CD4-positive, alpha-beta T cell treated with Interleukin-12 subunit alpha and Interleukin-12 subunit beta, for 1 hour (primary cell): ENCODE measurements at places on chromosomes 16 and 17.

GRCh38 chr16:69922200-69922599, 28.9 kb upstream of the CLEC18A start:
- no peak for DNase-seq

- DNase-seq = no peak
These were observed 28.8 kb downstream of the GINS3 start for GRCh38 chr16:58421059-58421458.

DNA sequence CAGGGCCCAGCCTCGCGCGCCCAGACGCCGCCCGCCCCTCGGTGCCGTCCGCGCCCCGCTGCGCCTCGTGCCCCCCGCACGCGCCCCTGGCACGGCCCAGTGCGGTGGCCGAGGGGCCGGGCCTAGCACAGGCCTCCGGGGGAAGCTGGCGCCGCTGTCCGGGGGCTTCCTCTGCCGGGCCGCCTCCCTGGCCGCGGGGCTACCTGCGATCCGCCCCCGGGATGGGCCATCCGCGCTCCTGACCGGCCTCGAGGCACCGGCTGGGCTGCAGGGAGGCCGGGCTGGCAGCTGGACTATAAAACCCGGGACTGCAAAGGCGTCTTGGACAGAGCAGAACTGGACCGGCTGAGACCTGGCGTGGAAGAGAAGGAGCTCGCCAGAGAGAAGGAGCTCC, 783 bp downstream of the BHLHA9 start:
- no peak for DNase-seq

DNA sequence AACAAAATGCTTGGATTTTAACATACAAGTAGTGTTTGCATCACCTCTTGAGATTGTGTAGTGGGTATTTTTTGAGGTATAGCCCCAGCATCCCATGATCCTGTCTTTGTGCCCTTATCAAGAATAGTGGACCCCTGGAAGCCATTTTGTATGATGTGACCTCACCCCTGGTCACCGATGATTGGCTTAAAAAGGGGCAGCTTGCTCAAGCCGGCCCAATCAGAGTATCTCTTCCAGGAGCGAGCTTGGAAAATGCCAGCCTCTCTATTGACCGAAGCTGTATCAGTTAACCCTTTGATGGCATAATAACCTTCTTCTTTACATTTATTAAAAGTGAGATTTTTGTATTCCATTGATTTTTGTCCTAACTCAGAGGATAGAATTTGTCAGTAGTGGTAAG, 55.5 kb upstream of the FAM20A start:
- DNase-seq = no peak

DNA sequence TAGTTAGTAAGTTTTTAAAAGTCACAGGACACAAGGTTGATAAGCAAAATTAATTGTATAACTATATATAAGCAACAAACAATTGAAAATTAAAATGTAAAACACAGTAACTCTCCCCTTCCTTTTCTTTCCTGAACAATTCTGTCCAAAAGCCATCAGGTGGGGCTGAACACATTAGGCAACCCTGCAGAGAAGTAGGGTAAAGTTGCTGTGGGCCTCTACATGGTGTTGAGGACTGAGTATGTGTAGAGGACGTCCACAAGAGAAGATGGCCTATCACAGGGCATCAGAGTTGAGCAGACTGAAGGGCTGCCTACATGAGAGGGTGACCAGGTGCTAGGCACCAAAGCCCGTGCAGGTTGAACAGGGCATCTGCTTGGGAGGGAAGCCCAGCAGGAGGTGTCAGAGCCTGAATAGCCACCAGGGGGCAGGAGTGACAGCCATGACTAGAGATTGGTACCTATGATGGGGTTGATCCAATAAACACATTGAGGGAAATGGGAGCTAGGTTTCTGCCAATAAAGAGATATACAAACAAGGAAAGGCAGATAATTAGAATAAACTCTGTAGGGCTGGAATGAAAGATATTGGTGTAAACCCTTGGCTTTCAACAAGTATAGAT, 415.1 kb downstream of the NPIPA8 start:
- peak; percentile 52 for DNase-seq

DNA sequence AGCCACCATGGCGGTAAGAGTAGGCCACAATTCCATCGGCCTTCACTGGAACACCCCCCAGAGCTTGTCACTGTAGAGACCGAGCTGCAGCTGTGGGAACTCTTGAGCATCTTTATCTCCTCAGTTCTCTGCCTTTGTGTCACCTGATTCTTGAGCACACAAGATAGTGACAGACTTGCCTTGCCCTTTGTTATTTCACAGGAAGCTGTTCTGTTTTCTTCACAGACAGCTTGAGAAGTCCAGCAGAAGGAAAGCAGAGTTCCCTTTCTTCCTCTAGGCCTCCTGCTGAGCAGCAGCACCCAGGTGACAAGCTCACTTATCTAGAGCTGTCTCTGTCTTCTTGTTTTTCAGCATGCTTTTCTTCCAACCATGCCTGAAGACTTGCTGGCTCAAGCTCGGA, 38.4 kb upstream of the ENDOV start:
- no peak for DNase-seq

GRCh38 chr17:27477050-27477888, 21.0 kb downstream of the KSR1 start:
- DNase-seq = no peak

GRCh38 chr17:64747938-64748540, 85.9 kb upstream of the SMURF2 start:
- no peak for DNase-seq

DNA sequence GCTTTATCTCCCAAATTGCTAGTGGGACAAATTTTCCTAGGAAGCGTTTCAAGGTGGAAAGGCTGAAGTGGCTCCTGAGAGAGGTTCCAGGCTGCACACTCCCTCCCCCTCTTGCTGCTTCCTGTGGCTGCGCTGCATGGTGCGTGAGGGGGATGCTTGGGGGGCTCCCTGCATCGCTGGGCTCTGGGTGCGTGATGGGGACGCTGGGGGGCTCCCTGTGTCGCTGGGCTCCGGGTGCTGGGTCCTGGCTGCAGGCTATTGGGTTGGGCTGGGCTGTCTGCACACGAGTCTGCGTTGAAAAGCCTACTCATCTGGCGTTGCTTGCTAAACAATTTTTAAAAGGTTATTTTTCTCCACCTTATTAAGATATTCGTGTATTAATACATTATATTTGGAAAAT, 30.1 kb downstream of the NDEL1 start:
- no peak for DNase-seq

DNA sequence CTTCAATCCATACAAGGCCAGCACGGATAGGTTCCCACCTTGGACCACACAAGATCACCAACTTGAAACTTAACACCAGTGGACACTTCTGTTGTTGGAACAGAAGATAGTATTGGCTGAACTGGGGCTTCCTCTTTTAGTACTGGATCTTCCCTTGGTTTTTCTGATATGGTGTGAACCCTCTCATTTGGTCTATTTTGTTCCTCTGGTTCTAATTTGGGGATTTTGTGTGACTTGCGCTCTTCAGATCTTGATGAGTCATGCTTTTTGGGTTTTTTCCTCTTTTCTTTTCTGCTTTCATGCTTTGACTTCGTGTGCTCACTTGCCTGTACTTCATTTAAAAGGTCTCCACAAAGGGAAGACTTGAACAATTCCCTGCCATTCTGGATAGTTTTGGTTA, 39.0 kb downstream of the SOST start:
- no peak for DNase-seq

GRCh38 chr17:2708585-2709182, 2.9 kb downstream of the CLUH start:
- no peak for DNase-seq

DNA sequence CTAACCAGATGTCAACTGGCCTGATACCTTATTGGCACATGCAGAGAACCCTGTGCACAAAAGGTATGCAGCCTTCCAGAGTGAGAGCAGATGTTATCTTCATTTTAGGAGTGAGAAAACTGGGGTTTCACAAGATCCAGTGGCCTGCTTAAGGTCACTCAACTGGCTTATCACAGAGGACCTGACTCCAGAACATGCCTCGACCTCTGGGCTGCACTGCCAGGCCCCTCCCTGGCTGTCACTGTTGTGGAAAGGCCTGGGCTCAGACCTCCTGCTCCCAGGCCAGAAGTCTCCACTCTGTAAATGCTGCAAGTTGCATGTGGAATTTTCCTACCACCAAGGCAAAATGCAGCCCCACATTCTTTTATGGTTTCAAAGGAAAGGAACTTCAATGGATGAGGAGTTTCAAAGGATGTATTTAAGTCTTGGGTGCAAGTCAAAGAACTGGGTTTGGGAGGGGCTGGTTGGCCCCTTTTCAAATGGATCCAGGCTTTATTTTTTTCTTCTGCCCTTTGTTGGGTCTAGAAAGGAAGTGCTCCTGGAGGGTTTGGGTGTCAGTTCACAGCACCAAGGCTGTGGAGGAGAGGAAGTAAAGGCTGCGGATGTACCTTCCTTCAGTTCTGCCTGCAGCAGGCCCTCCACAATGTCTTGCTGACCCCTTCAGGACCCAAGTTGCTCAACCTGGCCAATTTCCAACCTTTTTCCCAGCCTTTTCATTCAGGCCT, 30.4 kb upstream of the SMPD3 start:
- no peak for DNase-seq

DNA sequence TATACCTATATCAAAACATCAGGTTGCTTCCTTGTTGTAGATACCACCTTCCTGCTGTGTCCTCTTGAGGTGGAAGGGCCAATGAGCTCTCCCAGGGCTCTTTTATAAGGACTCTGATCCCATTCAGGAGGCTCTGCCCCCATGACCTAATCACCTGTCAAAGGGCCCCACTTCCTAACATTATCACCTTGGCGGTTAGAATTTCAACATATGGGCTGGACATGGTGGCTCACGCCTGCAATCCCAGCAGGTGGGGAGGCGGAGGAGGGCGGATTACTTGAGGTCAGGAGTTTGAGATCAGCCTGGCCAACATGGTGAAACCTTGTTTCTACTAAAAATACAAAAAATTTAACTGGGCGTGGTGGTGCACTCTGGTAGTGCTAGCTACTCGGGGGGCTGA, 86.4 kb downstream of the HAPSTR1 start:
- no peak for DNase-seq

DNA sequence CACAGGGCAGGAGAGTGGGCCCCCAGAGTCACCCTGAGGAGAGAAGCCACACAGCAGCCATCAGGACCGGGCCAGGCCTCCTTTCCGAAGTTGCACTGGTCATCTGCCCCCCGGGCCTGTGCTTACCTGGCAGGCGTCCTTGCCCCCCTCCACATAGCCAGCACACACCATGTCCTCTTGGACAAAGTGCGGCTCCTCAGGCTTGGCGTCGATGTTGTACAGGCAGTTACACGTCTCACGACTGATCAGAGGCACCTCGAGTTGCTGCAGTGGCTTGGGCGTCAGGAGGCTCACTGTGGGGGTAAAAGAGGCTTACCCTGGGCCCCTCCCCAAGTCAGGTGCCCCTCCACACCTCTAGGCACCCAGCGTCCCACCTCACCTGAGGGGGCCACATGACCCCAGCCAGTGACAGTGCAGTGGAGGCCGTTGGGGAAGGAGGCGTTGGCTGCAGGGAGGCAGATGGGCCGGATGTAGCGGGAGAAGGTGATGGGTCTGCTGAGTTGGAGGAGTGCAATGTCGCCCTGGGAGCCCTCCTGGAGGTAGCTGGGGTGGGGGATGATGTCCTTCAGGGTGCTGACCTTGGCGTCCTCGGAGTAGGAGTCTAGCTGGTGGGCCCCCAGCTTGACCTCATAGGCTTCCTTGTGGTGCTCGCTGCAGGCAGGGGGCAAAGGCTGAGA, 3.1 kb downstream of the PRSS8 start:
- DNase-seq = no peak

GRCh38 chr16:84630446-84631152, 12.7 kb upstream of the COTL1 start:
- DNase-seq = no peak

DNA sequence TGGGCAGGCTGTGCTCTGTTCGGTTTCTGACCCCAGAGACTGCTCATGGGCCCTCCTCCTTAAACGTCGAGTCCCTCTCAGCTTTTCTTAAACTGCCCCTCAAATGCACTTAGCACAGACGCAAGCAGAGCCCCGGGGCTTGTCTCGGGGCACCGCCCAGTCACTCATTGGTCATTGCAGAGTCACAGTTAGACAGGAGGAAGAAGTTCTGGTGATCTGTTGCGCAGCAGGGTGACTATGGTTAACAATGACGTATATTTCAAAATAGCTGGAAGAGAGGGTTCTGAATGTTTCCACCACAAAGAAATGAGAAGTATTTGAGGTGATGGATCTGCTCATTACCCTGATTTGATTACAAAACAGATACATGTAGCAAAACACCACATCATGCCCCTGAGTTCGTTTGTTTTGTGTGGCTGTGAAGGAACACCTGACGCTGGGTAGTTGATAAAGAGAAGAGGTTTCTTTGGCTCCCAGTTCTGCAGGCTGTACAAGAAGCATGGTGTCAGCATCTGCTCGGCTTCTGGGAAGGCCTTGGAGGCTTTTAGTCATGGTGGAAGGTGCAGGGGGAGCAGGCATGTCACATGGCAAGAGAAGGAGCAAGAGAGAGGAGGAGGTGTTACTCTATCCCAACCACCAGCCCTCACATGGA, 387.4 kb downstream of the CPPED1 start:
- no peak for DNase-seq

DNA sequence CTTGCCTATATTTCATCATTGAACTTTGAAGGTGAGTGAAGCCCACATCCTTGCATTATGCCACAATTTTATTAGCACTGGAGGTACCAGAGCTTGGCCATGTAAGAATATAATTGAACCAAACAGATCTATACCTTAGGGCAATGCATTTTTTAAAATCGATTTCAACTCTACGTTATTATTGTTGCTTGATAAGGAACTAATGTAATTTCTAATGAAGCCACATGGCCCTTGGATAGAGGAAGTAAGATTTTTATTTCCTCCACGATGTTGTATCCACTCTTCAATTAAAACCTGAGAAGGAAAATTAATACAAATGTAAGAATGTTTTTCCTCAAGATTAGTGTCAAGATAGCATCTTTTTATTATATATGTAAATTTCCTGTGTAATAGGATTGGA, 370.0 kb upstream of the EEF2KMT start:
- DNase-seq = no peak

DNA sequence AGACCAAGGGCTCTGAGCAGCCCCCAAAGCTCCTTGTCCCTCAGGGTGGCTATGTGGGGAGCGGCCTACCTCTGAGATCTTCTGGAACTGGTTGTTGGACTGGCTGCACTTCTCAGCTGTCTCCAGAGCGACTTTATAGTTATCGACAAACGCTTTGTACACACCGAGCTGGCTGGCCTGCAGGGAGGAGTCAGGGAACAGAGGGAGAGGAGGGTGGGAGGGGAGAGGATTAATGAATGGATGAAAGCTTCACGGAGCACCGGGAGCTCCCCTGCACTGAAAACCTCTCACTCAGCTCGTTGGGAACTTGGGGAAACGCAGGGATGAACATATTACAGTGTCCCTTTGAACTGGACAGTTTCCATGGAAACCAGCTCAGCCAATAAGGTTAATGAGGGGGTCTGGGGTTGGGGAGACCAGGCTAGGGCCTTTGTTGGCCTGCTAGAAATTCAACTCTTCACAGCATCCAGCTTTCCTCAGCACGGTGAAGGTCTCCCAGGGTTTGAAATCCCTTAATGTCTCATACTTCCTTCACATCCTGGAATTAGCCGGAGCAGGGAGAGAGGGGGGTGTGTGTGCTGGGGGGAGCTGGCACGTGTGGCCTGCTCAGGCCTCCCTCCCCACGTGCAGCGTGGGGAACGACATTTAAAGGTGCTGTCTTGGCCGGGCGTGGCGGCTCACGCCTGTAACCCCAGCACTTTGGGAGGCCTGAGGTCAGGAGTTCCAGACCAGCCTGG, 86.7 kb downstream of the TIMM22 start:
- DNase-seq = no peak

GRCh38 chr17:76232342-76232741, 8.0 kb downstream of the RNF157 start:
- no peak for DNase-seq

- DNase-seq = no peak
These were observed 82.4 kb downstream of the GSG1L start for GRCh38 chr16:27980919-27981700.
